ENCODE measurements at places on chromosomes 3 and 15.

GRCh38 chr15:97023488-97023844, 693.0 kb downstream of the NR2F2 start:
- no peak for DNase-seq

DNA sequence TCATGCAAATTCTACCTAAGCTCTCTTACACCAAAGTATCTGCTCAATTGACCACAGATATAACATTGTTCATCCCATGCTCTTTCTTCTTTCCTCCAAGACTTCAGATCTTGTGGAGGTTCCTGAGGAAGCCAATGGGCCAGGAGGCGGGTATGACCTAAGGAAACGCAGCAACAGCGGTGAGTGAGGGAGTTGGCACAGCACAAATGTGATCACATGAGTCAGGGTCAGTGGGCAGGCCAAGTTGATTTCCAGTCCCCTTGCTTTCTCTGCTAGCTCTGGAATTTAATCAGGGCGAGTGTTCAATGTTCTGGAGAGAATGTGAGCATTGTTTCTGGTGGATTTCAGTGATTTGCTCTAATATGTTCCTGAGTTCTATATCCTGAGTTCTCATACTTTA, 112.7 kb downstream of the STAC start:
- DNase-seq = no peak

DNA sequence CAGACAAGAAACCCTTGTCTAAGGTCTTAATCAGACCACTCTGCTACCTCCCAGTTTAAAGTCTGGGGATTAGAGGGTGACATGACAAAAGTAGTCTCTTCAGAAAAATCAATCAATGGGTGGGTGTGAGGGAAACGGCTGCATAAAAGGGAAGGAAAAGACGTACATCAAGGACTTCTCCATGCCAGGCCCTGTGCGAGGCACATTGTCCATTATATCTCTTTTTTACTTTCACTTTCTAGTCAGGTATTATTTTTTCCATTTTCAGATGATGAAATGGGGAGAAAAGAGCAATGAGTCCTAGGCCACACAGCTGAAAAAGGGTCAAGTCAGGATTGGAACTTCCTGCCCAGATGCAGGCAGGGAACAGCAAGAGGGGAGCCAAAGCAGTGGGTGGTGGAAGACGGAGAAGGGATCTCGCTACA, 4.6 kb upstream of the CX3CR1 start:
- no peak for DNase-seq

GRCh38 chr3:195001961-195002861, 268.7 kb downstream of the XXYLT1 start:
- no peak for DNase-seq

Measured in BJ (cell line).